ENCODE measurements at places on chromosomes 11 and 22.
A peak's percentile ranks its signal among the peaks of the same experiment; 100 is the strongest.

- DNase-seq: no peak
Measured at GRCh38 chr22:40567106-40567505, 69.4 kb downstream of the MRTFA start.

DNA sequence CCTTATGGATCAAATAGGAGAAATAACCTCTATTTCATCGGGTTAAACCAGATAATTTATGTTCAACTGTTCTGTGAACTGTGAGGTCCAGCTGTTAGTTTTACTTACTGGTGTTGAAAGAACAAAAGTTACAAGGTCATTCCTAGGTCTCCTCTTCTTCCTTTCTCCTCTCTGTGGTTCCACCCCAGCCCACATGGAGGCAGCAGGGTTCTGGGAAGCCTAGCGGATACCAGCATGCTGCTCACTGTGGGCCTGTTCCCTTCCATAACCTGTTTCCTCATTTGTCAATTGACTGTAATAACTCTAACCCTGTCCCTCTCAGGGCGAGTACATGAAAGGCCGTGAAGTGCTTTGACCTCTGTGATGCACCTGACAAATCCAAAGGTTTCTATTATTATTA is 27.8 kb downstream of the RELT start:
- no peak for DNase-seq

DNA sequence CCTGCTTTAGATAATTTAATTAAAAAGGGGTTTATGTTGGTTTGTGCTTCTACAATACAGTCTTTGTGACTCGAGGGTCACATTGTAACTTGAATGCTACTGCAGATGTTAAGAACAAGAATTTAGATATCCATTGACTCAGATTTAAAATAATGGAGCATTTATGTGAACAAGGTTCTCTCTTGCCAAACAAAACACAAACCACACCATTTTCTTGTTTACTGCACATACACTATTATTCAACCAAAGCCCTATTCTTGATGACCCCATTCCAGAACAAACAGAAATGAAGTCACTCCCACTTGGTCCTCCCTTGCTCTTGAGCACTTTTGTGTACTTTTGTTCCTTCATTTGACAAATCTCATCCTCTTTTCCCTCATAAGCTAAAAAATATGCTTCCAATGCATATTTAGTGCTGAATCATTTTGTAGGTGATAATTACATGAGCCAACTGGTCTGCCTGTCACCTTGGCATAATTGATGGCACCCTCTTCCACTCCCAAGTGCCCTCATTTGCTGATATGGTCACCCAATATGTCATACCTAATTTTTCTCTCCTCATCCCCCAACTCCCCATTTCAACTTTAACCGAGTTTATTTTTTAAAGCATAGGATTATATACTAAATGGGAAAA is 2.8 kb downstream of the C11orf71 start:
- no peak for DNase-seq

- DNase-seq: no peak
Measured at GRCh38 chr11:69819541-69820070, 390 bp upstream of the FGF3 start.

GRCh38 chr11:2480874-2481220 is 36.0 kb downstream of the KCNQ1 start:
- no peak for DNase-seq

DNA sequence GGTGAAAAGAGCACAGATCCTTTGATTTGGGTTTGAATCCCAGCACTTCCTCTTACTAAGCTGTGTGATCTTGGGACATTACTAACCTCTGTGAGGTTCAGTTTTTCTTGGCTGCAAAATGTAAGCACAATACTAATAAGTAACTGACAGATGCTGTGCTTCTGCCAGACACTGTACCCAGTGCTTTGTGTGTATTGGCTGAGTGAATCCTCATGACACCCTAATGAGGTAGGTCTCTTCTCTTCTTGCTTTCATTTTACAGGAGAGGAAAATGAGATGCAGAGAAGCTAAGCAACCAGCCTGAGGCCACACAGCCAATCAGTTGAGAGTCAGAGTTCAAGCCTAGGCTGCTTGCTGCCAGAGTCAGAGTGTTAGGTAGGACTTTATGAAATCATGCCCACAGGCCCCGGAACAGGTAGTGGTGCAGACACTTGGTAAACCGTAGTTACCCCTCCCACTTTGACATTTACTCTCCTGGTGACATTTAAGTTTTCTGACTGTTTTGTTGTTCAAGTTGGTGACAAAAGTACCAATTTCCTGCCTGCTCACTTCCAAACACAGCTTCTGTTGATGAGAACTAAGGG is 21.2 kb downstream of the PTPRJ start:
- DNase-seq: peak; percentile 52

DNA sequence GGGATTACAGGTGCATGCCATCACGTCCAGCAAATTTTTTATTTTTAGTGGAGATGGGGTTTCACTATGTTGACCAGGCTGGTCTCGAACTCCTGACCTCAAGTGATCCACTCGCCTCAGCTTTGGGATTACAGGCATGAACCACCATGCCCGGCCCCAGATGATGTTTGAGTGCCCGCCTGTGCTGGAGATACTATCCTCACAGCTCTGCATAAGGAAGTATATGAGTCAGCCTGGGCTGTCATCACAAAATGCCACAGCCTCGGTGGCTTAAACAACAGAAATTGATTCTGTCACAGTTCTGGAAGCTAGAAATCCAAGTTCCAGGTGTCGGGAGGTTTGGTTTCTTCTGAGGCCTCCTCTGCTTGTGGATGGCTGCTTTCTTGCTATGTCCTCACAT is 119.3 kb downstream of the OSBP2 start:
- DNase-seq: no peak

- DNase-seq: no peak
Measured at GRCh38 chr11:102426000-102426399, 26.6 kb downstream of the TMEM123 start.

- DNase-seq: no peak
Measured at GRCh38 chr22:37010174-37010573, 9.1 kb downstream of the TST start.

- no peak for DNase-seq
Measured at GRCh38 chr11:923691-924405, 1.8 kb upstream of the AP2A2 start.

- no peak for DNase-seq
Measured at GRCh38 chr11:61976420-61976800, 9.0 kb upstream of the FTH1 start.

- no peak for DNase-seq
Measured at GRCh38 chr22:35555483-35555890, 14.9 kb downstream of the RASD2 start.

- no peak for DNase-seq
Measured at GRCh38 chr11:70826541-70827335, 425.6 kb downstream of the SHANK2 start.

- no peak for DNase-seq
Measured at GRCh38 chr22:44669561-44669976, 32.4 kb upstream of the PRR5 start.

DNA sequence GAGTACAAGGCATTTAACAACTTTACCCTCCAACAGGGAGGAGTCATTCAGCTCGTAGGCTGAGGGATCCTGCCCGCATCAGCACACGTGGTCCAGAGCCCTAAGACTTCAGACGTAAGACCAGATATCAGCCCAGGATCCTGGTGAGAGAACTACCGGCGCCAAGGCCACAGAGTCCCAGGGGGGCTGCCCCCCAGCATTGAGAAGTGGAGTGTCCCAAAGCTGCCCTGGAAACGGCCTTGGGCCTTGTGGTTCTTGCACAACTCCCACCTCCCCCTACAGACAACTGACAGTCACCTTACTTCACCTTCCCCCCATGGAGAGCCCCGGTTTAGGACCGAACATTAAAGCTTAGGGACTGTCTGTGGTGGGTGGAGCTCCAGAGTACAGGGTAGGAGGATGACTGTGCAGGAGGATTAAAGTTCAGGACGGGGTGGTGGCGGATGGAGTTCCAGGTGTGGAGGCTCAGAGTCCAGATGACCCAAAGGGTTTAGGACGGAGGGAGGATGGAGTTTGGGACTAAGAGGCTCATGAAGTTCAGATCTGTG is 1.0 kb downstream of the C11orf91 start:
- DNase-seq: no peak

- no peak for DNase-seq
Measured at GRCh38 chr11:58097437-58097836, 27.9 kb downstream of the OR9I1 start.

DNA sequence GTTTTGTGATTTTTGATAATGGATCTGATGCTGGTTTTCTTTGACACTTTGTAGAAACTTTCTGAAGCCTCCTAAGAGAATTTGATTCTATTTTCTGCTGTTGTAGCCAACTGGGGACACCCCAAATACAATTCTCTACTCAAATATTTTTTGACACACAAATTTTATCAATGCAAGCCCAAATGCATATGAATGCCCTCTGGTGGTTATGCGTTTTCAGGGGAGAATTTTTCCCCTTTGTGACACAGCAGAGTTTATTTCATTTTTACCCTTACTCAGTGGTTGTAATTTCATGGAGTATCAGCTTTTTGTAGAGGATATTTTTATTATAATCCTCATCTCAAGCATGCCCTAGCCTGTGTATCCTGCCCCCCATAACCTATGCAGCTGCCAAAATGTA is 44.7 kb upstream of the MTMR2 start:
- DNase-seq: no peak

DNA sequence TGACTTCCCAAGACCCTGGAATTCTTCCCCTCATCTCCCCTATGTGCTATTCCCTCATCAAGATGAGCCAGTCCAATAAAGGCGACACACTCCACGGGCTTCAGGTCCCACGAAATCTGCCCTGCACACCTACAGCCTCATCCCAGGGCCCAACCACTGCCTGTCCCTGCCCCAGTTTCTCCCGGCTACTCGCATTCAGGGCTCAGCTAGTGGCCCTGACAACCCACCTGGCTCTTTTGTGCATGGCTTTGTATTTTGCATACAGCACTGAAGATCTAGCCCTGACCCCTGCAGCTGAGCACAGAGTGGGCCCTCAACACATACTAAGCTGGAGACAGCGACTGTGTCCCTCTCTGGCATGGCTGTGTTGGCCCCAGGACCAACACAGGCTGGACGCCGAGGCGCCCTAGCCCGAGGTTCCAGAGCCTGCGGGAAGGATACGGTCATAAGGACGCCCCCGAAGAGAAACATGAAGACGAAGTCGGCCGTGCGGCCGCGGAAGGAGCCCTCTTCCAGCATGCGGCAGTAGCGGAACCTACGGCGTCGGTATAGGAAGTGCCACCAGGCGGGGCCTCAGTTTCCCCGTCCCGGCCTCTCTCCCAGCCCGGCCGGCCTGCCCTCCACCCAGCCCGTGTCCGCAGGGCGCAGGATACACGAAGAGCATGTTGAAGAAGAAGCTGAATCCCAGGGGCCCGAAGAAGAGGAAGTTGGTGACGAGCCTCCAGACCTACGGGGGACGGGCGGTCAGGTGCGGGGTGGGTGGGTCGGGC is 710 bp downstream of the DERL3 start:
- DNase-seq: no peak

DNA sequence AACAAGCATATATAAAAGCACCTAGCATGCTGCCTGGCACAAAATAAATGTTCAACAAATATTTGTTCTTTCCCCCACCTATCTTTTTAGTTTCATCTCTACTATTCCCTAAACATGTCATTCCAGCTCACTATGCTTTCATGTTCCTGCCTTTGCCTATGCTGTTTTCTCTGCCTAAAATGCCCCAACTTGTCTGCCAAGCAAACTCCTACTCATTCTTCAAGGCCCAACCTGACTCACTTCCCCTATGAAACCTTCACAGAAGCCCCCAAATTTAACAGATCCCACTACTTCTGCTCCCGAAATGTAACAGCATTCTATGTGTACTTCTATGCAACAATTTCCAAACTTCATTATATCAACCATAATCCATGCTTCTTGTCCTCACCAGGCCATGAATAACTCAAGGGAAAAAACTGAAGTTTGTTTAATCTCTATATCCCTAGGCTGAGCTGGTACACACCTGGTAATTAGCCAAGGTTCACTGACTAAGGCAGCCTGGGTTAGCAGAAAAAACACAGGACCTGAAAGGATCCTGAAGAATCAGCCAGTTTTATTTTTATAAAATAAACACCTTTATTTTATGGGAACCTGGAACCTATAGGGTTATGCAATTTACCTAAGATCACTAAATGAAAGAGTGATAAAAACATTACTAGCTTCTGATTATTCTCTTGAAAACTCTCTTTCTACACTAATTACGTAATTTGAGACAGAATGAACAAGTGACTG is 72.2 kb downstream of the PAK1 start:
- DNase-seq: no peak

GRCh38 chr22:27729246-27729645 is 72.3 kb downstream of the MN1 start:
- DNase-seq: no peak

- DNase-seq: no peak
Measured at GRCh38 chr11:8567602-8568198, 26.3 kb downstream of the STK33 start.

GRCh38 chr22:26711205-26711963 is 54.0 kb downstream of the MIAT start:
- DNase-seq: no peak

DNA sequence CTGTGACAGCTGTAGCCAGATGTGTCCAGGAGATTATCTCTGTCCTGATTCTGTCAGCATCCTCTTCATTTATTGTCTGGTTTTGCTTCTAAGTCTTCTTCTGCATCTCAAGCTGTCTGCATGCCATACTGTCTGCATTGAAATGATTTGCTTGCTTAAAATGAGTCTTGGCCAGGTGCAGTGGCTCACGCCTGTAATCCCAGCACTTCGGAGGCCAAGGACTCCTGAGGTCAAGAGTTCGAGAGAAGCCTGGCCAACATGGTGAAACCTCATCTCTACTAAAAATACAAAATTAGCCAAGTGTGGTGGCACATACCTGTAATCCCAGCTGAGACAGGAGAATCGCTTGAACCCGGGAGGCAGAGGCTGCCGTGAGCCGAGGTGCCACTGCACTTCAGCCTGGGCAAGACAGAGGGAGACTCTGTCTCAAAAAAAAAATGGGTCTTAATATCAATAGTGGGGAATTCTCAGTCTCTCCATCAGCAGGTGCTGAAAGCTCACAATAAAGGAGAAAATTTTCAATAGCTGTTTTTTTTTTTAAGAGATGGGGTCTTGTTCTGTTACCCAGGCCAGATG is 39.2 kb upstream of the AMPD3 start:
- no peak for DNase-seq

- peak; percentile 28 for DNase-seq
Measured at GRCh38 chr22:19723232-19723982, at the start of gene GP1BB. TSS of gene GP1BB (plus strand) at chr22:19723539. CDS start at chr22:19723570, 31 bp downstream.

DNA sequence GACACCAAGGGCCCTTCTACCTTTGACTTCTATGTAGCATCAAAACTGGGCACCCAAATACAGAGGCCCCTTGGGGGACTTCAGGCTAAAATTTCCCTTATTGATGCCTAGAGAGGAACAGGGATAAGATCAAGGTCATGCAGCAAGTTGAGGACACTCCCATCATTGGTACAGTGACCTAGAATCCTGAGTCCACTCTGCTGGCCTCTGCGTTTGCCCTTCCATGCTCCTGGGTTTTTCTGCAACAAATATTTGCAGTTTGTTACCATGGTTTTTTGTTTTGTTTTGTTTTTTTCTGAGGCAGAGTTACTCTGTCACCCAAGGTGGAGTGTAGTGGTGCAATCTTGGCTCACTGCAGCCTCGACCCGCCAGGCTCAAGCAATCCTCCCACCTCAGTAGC is 64.2 kb downstream of the THAP12 start:
- no peak for DNase-seq

- no peak for DNase-seq
Measured at GRCh38 chr11:35458846-35459245, 39.5 kb upstream of the SLC1A2 start.

- DNase-seq: no peak
Measured at GRCh38 chr11:5705688-5706087, 16.1 kb downstream of the TRIM22 start.

- no peak for DNase-seq
Measured at GRCh38 chr11:133957900-133958299, 1.1 kb upstream of the IGSF9B start.

All from stimulated activated CD8-positive, alpha-beta memory T cell treated with anti-CD3 and anti-CD28 coated beads, Interleukin-2, amount 100 ng/mL, for 48 hours (primary cell).